Astrocyte of the hippocampus (primary cell): ENCODE measurements at places on chromosomes 1 and 21.

GRCh38 chr21:41650526-41651145 is 116.2 kb downstream of the RIPK4 start:
- no peak for DNase-seq

DNA sequence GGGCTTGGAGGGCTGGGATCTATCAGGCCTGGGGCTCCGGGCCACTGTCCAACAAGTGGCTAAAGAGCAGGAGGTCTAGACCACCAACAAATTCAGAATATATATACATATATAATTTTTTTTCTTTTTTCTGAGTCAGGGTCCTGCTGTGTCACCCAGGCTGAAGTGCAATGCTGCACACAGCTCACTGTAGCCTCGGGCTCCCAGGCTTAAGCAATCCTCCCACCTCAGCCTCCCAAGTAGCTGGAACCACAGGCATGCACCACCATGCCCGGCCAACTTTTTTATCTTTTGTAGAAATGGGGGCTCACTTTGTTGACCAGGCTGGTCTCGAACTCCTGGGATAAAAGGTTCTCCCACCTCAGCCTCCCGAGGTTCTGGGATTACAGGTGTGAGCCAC is 6.8 kb upstream of the LAPTM5 start:
- no peak for DNase-seq

GRCh38 chr1:39258146-39258924 is 53.8 kb downstream of the MACF1 start:
- DNase-seq, result peak; percentile 83

DNA sequence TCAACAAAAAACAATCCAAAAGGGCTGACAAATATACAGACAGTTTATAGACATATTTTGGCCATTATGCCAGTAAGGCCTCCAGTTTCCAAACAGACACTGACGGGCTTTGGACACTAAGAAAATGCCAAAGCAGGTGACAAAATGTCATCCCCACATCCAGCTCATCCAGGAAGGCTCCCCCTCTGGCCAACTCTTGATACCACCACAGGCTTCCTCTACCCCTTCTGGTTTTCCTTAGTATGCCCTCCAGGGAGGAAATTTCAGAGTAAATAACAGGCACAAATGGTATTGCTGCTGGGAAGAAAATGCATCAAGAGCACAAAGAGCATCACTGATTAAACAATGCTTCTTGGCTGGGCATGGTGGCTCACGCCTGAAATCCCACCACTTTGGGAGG is 225.3 kb downstream of the VAV3 start:
- no peak for DNase-seq

- no peak for DNase-seq
Measured at GRCh38 chr1:82858031-82858430, 1057.3 kb downstream of the ADGRL2 start.

DNA sequence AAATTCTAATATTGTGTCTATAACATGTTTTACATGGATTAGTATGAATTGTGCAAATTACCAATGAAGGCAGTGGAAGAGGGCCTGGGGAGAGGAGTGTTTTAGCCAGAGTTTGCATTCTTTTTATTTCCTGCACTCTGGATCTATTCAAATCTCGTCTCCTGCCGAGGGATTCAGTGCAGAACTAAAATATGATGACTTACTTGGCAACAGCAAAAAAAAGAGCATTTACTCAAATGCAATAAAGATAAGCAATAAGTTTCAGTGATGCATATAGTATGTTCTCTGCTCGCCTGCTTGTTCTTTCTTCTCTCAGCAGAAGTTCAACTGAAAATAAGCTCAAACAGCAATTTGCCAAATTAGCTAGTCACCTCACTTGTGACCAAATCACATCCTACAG is 33.4 kb upstream of the NRIP1 start:
- DNase-seq, result no peak
